ENCODE measurements at places on chromosomes 2 and 18.

DNA sequence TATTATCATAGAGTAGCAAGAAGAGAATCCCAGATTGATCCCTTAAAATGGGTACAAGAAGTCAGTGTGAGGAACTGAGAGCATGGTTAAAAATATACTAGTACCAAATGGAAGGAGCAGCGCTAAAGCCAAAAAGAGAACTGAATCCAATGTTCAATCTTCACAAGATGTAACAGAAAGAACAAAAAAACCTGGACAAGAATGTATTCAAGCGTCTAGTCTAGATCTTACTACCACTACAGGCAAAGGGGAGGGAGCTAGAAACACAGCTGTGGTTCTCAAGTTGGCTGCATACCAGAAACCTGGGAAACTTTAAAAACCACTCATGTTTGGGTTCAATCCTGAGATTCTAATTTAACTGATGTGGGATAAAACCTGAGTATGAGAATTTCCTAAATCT, 57.5 kb downstream of the PIAS2 start:
- no peak for DNase-seq

DNA sequence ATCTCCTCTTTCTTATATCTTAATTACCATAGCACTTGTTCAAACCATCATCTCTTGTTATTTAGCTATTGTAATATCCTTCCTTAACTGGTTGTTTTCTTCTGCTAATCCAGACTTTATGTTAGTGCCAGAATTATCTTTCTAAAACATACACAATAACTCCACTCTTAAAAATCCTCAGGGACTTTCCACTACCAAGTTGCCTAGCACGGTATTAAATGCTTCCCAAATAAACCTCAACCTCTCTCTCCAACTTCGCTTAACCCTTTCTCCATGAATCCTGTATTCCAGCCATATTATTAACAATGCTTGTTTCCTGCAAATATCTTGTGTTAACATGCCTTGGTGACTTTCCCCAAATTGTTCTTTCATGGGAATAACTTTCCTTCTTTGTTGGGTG, 84.5 kb downstream of the FAM228A start:
- DNase-seq, result no peak

DNA sequence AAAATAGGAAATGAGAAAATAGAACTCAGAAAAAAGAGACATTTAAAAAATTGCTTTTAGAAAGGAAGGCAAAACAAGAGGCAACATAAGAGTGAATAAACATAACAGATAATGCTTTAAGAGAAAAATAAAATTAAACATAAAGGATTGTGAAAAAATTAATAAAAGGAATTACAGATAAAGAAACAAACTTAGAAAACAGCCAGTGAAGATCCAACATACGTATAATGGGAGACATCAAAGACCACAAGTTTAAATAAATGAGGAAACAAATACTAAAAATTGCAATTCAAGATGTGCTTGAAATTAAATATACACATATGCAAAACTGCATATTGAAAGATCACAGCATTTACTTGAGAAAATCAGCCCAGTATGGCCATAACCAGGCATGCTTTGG, 448.9 kb downstream of the NBAS start:
- DNase-seq, result no peak

- no peak for DNase-seq
Observed at GRCh38 chr2:196372276-196372809, 201.0 kb upstream of the STK17B start.

DNA sequence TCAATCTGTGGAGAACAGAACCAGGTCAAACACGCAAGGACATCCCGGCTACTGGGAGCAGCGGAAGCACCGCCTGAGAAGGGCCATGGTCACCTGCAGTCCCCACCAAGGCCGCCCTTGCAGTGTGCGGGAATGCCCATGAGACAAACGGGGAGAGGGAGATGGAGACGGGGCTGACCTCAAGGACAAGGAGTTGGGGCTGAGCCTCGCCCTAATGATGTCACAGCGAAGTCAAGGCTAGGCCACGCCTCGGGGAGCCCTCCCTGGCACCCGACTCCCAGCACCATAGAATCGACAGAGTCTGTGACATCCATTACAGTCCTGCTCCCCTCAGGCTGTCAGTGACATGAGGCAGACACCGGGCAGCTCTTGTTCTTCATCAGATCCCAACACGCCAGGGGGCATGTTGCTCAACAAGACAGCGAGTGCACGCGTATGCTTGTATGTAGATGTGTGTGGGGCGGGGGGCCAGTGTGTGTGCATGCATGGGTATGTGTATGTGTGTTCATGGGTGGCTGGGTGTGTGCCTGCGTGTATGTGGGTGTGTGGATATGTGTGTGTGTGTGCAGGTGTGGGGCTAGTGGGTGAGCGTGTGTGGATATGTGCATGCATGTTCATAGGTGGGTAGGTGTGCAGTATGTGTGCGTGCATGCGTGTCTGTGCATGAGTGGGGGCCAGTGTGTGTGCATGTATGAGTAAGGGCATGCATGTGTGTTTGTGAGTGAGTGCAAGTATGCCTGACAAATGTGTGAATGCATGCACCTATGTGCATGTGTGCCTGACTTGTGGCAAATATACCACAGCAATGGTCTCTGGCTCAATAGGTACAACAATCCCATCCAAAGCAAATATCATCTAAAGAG, 57.0 kb downstream of the ANKMY1 start:
- DNase-seq, result no peak

GRCh38 chr2:181685150-181685688, 4.9 kb upstream of the NEUROD1 start:
- DNase-seq, result no peak

DNA sequence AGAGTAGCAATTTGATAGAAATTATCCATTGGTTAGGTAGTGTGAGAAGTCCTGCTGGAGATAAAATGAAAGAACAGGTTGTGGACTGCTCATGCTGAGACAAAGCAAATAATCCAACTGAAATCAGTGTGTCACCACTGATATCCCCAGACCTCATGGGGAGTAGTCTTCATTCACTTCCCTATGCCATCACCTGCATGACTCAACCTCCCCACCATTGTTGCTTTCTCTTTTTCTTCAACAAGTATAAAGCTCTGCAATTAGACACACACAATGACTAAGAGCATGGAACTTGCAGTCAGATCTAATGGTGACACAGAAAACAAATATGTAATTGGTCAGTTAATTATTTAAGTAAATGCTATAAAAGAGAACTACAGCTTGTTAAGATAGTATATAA, 475.3 kb downstream of the RIT2 start:
- DNase-seq, result no peak

DNA sequence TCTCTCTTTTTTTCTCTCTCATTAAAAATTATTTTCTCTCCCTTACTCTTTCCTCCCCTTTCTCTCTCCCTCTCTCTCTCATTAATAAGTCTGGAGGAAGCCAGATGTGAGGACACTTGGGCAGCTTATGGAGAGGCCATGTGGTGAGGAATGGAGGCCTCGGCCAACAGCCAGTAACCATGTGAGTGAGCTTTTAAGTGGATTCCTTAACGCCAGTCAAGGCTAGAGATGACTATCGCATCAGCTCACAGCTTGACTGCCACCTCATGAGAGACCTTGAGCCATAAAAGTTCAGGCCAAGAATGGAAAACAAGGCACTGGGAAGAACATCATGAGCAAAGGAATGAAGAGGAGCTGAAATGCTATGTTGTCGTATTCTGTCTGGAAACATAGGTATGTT, 39.1 kb downstream of the ETAA1 start:
- DNase-seq, result no peak

DNA sequence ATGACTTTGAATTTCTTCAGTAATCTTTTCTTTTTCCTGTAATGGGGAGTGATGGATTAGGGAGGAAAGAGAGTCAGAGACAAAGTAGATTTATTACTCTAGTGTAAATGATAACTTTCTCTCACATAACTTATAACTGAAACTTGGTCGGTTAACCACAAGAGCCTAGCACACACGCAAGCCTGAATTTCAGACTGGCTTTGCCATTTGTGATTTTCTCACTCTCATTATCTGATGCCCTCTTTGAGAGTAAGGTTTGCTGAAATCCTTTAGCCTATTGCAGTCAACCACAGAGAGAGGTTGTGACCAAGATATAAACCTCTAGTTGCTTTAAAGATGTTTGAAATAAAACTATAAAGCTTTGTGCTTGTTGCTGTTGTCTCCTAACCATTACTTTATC, 117.9 kb upstream of the NETO1 start:
- DNase-seq, result no peak

GRCh38 chr2:1910592-1911246, 166.4 kb upstream of the PXDN start:
- no peak for DNase-seq

DNA sequence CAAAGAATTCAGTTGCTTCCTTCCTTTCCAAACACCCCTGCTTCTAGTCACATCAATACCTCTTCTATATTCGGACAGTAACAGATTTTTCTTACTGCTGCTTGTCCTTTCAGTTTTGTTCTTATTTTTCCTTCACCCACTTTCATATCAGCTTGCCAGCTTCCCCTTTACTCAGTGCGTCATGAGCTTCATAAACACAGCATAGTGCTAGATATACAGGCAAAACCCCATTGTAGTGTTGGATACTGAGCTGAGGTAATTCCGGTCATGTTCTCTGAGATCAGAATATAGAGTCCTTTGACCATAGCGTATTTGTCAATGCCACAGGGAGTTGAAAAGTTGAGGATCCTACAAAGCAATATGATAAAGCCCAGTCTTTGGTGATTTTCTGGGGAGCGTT, 2.4 kb downstream of the FARP2 start:
- DNase-seq, result peak; percentile 85

GRCh38 chr2:60989259-60989658, 28.3 kb upstream of the PEX13 start:
- no peak for DNase-seq

DNA sequence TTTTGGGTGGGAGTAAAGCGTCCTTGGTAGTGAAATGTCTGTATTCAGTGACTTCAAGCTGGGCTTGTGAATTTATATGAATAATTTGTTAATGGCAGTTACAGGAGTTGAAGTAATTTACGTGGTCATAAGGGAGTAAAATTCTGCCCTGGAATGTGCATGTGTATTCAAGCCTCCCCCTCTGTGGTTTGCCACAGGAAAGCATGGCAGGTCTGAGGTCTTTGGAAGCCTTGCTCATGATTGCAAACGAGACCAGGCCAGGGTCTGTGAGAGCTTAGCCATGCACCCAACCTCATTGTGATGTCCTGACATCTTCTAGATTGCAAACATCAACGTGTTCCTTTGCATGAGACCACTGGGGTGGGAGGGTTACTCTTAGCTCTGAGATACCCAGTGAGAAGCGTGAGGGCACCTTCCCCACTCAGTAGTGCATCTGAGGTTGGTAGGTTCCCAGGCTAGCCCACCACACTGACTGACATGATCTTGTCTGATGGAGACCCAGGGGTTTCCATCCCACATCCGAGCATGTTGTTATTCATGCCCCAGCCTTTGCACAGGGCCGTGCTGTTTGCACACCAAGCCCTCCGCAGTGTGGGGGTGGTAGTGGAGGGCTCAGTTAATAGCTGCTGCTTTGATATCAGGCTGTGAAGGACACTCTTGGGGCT, 216.5 kb downstream of the KLHL29 start:
- DNase-seq, result no peak

DNA sequence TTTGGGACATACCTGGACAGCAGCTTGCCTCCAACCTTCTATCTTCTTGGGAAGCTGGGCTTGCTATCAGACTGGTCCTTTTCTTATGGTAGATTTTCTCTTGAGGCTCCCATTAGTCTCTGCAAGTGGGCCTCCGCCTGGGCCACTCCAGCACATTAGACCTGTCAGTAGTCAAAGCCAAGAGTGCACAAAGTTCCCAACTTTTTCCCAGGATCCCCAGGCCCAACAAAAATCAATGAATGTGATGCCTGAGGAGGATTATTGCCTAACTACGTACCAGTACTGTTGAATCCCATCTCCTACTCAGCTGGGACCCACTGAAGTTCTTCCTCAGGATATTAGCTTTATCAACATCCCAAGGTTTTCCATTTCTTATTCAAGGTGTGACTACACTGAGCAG, 51.7 kb downstream of the PROC start:
- DNase-seq, result no peak

DNA sequence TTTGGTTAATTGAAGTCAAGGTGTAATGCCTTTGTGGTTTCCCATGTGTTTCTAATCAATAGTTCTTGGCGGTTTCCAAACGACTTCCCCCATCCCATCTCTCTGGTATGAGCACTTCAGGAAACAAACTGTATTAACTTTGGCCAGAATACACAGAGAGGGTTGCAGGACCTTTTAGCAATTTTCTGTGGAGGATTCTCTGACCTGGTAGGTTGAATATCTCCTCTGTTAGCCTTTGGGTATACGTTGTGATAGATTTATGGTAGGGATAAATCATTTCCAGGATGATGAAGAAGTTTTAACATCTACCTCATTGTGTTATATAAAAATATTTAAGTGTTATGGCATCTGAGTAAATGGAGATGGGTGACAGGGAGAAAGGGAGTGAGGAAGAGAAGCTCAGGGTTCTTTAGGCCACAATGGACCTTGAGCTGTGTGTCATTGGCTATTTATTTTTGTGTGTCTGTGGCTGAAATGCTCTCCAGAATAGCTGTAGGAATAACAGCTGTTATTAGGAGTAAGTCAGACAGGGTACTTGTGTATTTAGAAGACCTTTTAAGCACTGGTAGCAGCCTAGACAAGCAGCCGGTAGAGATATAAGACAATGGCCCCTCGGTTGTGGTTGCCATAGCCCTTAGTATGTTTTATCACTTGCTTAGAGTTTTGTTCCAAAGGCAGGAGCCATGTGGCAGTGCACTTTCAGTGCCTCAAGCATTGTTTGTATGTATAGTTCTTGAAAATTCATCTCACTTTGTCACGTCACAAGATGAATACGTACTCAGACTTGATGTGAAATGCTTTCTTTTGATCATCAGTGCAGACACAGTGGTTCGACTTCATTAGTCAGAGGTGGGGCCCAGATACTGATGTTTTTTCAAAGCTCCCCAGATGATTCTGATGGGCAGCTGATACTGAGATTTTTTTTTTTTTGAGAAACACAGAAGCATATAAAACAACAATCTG, 91.1 kb downstream of the FMNL2 start:
- no peak for DNase-seq

DNA sequence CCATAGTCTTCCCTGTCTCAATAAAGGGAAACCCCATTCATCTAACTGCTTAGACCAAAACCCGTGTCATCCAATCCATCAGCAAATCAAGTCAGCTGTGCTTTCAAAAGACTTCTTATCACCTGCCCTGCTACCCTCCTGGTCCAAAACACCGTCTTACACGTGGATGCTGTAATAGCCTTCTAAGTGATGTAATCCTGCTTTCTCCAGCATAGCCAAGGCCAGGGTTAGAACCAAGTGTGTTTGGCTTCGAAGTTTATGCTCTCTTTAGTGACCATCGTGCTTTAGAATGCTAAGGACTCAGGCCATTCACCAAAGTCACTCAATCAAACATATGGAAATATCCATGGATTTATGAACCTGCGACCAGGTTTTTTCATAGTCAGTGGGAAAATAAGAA, 25.5 kb downstream of the NEB start:
- DNase-seq, result no peak

DNA sequence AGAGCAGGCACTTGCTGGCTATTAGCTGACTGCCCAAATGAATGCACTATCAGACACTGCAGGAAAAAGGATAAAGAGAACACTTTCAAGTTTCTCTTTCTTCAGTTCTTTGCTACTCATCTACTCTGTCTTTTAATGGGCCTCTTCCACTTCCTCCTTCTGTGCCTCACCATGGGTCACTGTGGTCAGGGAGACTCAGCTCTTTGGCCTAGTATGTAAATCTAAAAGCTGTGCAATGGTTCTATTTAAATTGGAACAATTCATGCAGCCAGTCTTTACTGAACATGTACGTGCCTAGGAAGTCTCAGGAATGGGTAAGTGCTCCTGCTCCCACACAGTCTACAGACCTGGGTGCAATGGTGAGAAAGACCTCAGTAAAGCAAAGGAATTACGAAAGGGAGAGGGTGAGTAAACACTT, 79.1 kb upstream of the DNMT3A start:
- no peak for DNase-seq
